ENCODE measurements at places on chromosomes 13 and 19.

DNA sequence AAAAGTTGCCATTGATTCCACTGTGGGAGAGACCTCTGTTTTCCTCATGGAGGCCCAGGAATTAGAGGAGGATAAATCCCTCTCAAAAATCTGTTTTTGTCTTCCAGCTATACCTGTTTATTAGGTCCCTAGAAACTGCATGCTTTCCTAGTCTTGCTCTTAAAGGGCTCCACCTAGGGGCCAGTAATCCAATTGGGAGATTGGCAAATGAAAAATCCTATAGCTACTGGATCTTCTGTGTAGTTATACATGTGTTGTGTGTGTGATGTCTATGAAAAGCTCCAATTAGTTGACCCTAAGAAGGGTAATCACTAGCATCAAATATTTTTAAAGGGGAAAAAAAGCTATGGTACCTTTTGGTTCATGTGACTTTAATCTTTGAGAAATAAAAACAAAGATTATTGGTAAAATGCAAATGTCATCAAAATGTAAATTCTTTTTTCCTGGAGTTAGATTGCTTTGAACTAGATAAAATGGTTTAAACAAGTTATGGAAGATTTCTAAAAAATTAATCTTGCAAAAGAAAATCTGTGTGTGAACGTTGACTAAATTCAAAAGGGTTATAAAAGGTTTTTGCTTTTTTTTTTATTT lies 63.4 kb upstream of the C1QTNF9B start:
- no peak for DNase-seq

DNA sequence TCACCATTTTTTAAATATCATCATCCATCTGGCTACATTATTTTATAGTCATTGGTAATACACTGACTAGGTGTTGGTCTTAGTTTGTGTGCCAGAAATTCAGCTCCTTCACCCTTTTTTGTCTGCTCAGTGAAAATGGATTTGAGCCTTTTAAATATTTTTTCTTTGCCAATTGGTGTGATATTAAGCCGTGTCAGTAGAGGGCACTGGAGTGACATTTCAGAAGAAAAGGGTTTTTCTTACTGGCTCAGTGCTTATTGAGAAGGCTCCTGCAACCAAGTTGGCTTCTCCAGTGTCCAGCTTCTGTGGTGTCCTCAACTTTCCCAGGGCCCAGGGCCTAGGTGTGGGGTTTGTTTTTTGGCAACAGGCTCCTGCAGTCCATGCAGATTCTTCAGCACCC lies 546.6 kb downstream of the DACH1 start:
- no peak for DNase-seq

- DNase-seq, result no peak
These were observed 423.5 kb upstream of the ATXN8OS start for GRCh38 chr13:69683921-69684686.

DNA sequence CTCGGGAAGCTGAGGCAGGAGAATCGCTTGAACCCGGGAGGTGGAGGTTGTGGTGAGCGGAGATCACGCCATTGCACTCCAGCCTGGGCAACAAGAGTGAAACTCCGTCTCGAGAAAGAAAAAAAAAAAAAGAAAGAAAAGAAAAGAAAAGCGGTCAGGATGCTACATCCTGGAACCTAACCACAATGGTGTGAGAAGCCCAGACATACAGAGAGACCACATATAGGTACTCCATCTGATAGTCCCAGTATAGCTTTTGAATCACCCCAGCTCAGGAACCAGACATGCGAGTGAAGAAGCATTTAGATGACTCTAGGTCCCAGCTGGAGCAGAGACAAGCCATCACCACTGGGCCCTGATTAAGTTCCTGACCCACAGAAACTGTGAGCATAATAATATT lies 3.2 kb downstream of the IFNL1 start:
- DNase-seq, result no peak

- DNase-seq, result no peak
These were observed 7.9 kb upstream of the MYO16 start for GRCh38 chr13:108621462-108621861.

DNA sequence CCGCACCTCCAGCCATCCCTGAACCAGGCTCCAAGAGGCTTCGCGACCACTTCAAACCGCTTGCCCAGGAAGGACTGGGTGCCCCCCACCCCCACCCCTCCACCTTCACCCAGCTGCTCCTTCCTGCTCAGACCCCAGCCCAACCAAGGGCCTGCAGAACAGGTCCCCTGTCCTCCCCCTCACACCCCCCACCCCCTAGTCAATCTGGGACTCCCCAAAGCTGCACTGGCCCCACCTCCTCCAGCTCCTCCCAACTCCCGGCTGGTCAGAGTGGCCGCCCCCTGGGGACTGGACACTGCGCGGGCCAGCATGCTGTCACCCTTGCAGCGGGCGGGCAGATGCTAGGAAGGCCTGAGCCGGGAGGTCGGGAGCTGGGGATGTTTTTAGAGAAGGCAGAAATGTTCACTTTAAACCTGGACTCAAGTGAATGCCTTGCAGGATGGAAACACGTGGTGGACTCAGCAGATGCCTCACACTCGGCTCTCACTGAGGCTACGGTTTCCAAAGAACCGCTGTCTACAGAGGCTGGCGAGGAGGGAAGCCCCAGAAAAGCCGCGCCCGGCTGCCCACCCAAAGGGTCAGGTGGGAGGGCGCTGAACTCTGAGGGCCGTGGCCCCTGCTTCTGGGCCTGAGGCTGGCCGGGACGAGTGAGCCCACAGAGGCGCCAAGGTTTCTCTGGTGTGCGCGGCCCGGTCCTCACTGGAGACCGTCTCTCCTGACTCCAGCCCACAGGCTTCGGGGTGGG lies 8.0 kb downstream of the RPL36 start:
- DNase-seq, result no peak

GRCh38 chr13:96817336-96817941 lies 176.8 kb downstream of the OXGR1 start:
- DNase-seq, result no peak

DNA sequence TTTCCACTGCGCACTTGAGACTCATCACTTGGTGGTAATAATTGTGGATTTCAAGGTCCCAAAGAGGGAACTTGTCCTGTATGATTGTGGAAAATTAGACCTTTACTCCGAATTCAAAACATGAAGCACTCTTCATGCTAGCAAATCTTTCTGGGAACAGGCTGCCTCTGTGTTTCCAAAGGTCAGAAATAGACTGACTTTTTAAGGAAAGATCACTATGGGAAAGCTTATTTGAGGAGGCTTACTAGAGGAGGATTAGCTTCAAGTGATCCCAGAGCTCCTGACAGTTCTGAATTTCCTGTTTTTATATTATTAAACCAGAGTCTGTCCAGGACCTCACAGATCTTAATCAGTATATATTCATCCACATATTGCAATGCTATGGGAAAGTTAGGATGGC lies 5.5 kb downstream of the WDFY2 start:
- no peak for DNase-seq

GRCh38 chr13:50179977-50180376 lies 164.7 kb downstream of the KCNRG start:
- no peak for DNase-seq

GRCh38 chr13:44652962-44653660 lies 77.0 kb upstream of the TSC22D1 start:
- no peak for DNase-seq

DNA sequence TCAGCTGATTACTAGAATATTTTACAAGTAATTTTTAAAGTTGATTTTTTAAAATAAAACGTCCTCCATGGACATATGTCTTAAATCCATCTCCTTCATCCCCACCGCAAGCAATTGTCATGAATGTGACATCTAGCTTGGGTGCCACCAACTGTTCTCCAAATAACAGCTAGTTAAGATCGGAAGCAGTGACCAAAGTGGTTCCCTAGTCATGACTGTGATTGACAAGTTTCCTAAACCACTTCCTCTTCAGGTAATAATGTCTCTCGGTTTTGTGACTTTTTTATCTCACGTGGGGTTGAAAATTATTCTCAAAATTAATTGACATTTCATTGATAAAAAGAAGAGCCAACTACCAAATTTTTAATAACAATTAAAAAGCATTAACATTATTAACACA lies 135.3 kb upstream of the MIR17HG start:
- DNase-seq, result no peak

DNA sequence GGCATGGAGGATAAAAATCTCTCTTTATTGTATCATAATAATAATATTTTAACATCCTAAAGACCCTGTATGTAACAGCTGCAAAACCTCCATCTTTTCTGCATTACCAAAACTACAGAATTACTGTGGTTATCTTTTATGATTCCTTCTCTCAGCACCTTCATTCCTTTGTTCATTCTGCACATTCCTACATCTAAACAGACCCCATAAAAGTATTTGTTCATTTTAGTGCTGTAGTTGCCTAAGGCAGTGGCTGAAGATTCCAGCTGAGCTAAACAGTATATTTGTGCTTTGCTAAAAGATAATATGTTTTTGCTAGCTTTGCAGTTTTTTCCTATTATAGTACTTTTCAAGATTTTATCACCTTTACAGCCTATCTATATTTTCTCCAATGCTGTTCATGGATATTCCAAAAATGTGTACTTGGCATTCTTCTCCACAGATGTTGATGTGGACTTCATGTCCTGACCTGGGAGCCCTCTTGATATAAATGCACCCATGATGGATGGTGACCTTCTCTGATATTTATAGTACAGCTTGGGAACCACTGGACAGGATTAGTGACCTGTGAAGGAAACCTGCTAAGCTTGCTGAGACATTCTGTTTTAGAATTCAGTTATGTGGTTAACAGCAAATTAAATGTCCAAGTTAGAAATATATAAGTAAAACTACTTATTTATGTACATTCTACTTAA lies 2832.9 kb upstream of the PCDH20 start:
- DNase-seq, result no peak
